ENCODE measurements at places on chromosomes 4 and X. TPM values are rescaled to one million over a fixed set of nuclear protein-coding genes. Genes with fewer than 3 reads are reported as not detected.
A peak's percentile ranks its signal among the peaks of the same experiment; 100 is the strongest.

DNA sequence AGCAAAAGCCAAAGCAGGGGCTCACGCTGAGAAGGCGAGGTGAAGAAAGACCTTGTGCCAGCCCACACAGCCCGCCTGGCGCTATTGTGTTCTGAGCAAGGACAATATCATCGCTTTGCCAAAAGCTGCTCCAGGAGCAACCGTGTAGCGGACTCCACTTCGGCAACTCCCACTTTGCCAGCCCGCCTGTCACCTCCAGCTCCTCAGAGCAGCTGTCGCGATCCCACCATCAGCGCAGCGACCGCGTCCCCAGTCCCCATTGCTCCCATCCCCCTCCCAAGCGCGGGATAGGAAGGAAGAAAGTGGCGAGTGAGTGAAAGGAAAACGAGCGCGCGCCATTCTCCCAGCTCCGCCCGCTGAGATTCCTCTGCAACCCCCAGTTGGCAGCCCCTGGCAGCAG lies 759 bp downstream of the ZC4H2 start:
- DNase-seq = peak; percentile 44

DNA sequence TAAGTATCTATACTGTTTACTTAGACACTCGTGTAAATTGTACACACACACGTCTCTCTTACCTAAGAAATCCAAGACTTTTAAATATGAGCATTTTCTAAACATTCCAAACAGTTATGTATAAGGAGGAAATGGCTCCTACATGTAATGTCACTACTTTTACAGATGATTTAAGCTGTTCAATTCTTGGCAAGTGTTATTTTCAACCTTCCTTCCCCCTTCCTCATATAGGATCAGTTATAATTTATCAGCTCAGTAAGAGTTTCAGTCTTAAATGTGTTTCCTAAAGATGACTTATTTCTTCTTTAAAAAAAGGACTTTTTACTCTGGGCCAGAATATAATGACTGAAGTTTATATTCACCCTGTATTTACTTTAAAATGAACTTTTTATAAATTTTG lies 601.1 kb downstream of the ANKRD50 start:
- no peak for DNase-seq

PNCK gene
- total RNA-seq = not detected

GRCh38 chr4:75180790-75181776 lies 248.2 kb downstream of the PARM1 start:
- no peak for DNase-seq

RAI2 gene
- 2.1 TPM for total RNA-seq

GRCh38 chr4:27720010-27720766 lies 859.5 kb downstream of the STIM2 start:
- DNase-seq = no peak

- DNase-seq = no peak
Measured at GRCh38 chrX:153641627-153642026, 5.4 kb upstream of the DUSP9 start.

- DNase-seq = no peak
Measured at GRCh38 chrX:25084446-25084845, 68.7 kb upstream of the ARX start.

DNA sequence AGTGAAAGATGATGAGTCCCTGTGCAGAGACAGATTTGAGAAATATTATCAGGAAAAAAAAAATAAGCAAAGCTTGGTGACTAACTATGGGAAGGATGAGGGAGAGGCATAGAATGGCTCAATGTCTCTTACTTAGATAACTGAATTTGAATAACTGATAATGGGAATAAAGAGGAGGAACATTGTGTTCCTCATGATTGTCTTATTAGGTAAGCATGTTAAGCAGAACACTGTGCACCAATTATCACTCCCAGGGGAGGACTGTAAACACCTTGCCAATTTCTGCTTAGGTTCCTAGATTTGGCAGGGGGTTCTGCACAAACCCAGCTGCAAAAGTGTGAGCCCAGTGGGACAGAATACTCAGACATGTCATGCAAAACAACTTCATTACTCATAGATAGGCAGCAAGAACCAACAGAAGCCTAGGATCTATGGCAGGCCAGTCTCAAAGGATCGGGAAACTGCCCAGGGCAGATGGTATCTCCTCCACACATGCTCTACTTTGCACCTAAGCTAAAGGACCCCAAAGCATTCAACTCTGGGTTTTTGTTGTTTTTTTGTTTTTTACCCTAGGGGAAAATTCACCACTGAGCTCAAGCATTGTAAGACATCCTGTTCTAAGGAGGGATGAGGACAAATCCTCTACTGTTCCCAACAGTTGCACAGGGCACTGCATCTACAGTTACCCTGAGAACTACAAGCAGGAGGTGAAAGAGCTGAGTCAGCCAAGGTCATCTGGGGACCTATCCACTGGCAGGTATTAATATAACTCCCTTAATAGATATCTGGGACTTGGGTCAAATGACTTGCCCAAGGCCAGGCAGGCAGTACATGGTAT lies 907.0 kb downstream of the RAPGEF2 start:
- DNase-seq = no peak

TMPRSS11A gene
- total RNA-seq = not detected

- peak; percentile 52 for DNase-seq
Measured at GRCh38 chrX:17608888-17609287, 128.4 kb upstream of the SCML1 start.

CACNA1F gene
- total RNA-seq = not detected

DNA sequence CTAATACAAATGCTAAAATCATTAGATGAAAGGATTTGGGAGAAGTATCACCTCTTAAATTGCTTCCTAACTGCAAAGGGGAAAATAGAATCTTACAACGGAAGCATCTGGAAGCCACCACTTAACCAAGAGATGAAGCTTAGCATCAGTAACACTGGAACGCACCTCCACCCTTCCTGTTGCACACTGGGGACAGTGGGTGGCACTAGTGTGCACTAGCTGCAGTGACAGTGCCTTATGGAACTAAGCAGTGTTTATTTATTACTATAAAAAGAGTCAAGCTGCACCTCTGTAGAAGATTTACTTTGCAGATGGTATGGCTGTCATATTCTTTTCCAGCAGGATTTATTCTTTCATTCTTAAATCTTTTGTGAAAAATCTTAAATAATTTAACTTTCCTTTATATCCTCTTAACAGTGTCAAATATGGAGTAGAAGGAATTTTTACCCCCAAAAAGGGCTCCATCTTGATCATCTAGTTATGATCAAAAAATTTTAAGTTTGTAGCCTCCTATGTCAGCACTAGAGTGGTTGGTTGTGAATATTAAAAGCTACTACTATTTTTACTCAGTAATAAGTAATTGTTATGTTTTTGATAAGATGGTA lies 76.7 kb downstream of the SCD5 start:
- DNase-seq = no peak

GRCh38 chr4:25350561-25350960 lies 26.5 kb upstream of the ANAPC4 start:
- no peak for DNase-seq

DNA sequence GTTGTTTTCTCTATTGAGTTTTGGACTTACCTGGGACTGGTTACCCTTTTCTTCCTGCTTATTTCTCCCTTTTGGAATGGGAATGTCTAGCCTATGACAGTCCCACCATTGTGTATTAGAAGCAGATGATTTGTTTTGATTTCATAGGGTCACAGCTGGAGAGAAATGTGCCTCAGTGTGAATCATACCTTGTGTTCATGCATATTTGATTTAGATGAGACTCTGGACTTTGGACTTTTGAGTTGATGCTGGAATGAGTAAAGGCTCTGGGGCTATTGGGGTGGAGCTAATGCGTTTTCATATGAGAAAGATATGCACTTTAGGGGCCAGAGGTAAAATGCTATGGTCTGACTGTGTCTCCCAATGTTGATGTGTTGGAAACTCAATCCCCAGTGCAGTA lies 30.5 kb upstream of the TEX13C start:
- DNase-seq = no peak

DNA sequence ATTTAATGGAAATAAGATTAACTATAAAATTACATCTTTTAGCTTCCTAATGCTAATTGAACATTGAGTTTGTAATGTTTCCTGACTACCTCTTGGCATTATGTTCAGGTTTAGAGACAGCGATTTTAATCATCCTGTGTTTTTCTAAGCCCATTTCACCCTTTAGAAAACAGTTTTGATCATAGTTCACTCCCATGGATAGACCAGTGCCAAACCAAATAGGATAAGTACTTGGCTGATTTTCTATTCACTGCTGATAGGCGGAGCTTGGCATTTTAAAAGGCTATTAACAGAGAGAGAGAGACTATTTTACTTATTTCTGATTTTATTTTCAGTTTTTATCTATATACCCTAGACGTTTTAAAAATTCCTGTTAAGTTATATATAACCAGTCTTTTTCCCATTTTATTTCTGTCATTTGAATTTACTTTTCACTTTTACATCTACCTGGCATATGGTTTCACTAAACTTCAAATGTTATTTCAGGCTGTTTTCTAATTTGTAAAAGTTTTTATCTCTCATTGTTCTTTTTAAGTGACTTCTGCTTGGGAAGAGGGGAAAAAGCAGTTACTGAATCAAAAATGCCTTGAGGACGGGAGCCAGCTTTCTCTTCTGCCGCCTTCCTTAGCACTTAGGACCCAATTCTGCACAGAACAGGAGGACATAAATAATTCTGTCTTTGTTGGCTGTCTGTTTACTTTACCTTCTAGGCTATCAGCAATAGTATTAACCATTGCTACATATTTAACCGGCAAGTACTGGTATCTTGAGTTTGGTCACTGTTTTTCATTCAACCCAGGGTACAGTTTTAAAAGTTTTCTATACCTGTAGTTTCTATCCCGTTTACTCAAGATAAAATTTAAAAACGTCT lies 46.4 kb downstream of the SGMS2 start:
- DNase-seq = no peak

Measured in left lobe of liver (tissue), 2 donors.